ENCODE measurements at places on chromosomes 5 and 9.

DNA sequence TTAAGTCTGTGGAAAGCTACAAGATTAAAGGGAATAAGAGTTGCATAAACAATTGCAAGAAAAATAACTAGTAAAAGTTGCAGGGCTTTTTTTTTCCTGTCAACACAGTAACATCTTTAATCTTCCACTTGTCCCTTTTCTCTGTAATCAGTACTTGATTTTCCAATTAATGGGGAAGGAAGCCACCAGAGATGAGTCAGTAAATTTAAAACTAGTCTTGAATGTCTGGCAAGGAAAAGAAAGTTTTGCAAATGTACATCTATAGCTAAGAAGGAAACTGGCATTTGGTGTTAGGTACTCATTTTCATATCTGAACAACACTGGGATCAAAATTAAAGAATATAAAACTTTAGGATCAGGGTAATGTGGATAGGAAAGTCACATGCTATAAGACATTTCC is 17.1 kb downstream of the DAP start:
- DNase-seq: no peak

DNA sequence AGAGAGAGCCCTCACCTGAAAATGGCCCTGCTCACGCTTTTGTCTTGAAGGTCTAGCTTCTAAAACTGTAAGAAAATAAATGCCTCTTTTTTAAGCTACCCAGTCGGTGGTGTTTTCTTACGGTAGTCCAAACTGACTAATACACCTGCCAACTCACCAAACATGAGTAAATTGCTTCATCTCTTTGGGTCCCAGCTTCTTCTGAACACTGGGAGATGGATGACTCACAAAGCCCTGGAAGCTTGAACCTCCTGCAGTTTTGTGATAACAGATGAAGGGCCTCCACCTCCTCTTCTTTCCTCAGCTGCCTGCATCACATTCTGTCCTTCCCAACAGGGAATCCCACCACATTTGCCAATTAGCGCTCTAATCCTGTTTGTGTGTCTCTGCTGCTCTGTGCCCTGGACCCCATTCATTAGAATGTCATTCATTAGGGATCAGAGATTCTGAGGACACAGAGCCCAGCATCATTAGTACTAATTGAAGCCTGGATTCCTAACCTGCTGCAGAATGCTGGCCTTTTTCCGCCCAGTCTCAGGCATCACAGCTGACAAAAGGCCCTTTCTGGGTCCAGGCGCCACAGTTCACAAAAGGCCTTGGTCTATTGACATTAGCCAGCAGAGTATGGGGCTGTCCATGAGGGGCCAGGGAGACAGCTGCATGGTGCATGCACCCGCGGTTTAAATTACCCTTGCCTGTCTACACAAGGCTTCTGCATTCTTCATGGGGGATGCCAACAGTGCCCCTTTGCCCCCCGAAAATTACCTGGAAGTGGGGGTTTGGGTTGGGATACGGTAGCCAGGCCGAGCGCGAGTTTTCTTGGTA is 349.3 kb downstream of the SEMA5A start:
- peak; percentile 94 for DNase-seq

- no peak for DNase-seq
Observed at GRCh38 chr9:84123648-84124406, 143.2 kb downstream of the RMI1 start.

GRCh38 chr5:169153405-169153804 is 147.5 kb downstream of the SLIT3 start:
- no peak for DNase-seq

DNA sequence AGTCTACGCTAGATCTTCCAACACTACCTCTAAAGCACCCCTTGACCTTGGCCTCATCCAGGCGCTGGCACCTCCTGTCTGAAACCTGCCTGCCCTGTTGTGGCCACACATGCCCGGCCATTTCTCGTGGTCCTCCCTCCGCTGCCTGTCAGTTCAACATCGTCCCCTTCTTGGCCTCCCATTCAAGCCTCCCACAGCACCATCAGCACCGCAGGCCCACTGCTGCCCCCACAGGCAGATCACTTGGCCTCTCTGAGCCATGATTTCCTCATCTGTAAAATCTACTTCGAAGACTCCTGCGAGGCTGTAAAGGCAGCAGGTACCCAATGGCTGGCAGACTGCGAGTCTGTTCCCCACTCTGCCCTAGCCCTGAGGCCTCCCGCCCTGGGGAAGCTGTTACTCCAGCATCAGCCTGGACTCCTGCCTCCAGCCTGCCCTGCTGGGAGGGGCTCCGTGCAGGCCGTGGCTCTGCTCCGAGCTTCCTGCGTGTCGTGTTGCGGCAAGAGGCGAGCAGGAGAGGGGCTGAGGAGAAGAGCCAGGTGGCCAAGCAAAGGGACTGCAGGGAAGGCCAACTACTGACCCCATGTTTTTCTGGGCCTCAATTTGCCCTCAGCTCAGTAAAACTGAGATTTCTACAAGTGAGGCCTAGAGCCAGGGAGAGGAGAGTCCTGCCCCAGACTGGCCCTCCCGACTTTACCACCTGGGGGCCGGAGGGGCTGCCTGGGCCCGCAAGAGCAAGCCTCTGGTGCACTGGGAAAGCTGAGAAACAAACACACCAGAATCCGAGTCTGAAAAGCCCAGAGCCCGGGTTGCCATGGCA is 70.5 kb upstream of the LRRTM2 start:
- DNase-seq: no peak

GRCh38 chr9:17081814-17082213 is 53.0 kb upstream of the CNTLN start:
- no peak for DNase-seq

DNA sequence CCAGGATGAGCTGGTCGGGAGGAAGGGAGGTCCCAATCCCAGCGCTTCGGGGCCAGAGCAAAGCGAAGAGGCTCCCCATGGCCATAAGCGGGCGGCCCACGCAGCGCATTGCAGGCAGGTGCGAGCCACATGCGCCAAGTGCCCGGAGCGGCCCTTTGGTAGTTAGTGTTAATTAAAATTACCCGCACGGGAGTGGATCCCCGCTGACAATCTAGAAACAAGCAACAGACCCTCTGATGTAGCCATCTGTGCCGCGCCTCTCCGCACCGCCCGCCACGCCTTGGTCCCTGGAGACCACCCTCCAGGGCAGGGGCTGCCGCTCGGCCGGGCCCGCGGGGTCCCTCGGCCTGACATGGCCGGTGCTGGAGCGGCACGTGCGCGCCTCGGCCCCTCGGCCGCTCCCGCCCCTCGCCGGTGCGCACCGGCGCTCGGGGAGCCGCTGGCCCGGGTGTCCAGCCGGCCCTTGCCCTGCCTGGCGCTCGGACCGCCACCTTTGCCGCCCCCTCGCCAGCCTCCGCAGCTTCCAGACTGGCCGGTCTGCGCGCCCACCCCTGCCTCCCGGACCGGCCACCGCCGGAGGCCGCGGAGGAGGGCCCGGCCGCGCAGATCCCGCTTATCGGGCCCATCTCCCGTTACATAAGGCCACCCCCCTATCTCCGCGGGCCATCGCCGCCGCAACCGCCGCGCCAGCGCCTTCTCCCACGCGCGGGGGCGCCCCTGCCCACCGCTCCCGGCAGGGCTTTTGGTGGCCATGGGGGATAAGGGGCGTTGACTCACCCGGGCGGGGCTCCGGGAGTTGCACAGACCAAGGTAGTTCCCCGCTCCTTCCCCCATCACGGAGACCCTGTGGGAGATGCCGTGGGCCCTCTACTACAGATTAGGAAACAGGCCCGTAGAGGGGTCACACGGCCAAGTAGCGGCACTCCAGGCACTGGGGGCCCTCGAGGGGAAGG is 1.9 kb upstream of the IL13 start:
- peak; percentile 14 for DNase-seq

DNA sequence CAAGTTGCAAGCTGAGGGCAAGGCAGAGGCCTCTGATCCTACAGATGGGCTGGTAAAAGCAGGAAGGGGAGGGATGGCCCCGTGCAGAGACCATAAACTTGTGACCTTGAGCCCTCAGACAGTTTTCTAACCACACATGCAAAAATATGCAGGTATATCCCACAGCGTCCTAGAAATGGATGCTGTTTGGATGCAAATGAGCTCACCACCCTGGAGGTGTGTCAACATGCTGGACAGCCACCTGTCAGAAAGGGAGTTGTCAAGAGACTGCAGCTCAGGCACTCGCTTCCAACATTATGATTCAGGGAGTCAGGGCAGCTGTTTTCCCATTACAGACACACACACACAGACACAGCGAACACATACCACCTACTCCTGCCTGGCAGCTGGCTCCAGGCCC is 97.3 kb upstream of the PANK3 start:
- no peak for DNase-seq

GRCh38 chr5:128636361-128636760 is 98.3 kb upstream of the FBN2 start:
- no peak for DNase-seq

DNA sequence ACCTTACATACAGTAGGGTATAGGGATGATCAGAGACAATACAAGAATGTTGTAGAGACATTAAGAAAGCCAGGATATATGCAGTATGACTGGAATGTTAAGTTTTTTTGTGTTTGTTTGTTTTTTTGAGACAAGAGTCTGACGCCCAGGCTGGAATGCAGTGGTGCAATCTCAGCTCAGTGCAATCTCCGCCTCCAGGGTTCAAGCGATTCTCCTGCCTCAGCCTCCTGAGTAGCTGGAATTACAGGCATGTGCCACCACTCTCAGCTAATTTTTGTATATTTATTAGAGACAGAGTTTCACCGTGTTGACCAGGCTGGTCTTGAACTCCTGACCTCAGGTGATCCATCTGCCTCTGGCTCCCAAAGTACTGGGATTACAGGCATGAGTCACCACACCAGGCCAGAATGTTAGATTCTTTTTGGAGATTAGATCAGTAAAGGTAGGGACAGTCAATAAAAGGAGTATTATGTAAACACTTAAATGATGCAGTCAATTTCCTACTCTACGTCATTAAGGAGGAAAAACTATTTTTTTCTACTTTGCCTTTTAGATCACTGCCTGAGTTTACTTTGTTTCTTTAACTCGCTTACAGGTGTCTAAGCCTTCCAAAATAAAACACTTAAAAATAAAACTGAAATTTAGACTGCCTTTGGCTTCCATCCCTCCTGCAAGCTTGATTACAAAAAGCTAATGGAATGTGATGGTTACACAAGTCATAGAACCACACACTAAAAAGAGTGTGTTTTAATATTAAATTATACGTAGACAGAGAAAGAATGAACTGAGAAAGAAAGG is 6.8 kb upstream of the HNRNPA0 start:
- DNase-seq: peak; percentile 52

DNA sequence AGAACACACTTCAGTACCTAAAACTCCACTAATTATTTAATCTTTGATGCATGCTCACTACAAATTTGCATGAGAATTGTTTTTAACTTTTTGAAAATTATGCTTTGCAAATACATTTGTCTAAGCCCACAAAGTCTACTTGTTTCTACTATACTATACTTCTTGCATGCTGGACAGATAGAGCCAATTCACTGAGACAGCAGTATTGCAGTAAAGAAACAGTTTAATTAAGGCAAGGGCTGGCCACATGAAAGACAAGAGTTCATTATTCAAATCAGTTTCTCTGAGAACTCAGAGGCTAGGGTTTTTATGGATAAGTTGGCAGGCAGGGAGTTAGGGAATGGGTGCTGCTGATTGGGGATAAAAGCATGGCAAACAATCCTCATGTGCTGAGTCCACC is 6.0 kb upstream of the FXN start:
- DNase-seq: no peak

GRCh38 chr9:100056561-100056960 is 42.2 kb downstream of the ERP44 start:
- no peak for DNase-seq

DNA sequence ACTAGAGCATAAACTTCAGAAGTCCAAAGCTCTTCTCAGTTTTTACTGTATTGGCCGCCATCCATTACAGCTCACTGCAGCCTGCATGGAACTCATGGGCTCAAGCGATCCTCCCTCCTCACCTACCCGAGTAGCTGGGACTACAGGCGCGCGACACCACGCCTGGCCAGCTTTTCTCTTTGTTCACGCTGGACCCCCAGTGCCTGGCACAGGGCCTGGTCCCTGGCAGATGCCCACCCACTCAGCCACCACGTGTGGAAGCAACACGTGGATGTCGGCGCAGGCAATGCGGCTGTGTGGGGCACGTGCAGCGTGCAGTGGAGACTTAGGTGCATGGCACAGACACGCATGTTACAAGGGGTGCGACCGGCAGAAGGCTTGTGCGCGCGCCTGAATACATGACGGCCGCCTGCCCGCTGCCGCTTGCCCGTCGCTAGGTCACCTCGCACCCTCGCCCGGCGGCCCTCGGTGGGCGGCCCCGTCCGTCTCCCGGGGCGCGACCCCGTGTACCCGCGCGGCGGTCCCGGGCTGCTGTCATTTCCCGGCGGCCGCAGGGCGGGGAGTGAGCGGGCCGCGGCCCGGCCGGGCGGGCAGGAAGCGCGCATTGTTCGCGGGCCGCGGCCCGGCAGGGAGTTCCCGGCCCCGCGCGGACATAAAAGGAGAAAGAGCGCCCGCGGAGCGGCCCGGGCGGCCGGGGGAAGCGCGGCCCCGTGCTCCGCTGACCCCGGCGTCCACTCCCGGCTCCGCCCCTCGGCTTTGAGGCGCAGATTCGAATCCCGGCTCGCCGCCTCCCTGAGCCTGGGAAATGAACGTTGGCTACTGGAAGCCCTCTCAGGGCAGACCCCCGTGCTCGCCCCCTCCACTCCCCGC is 24.1 kb upstream of the PTGS1 start:
- DNase-seq: peak; percentile 26

- peak; percentile 86 for DNase-seq
Observed at GRCh38 chr5:40676613-40677343, 2.9 kb upstream of the PTGER4 start.

DNA sequence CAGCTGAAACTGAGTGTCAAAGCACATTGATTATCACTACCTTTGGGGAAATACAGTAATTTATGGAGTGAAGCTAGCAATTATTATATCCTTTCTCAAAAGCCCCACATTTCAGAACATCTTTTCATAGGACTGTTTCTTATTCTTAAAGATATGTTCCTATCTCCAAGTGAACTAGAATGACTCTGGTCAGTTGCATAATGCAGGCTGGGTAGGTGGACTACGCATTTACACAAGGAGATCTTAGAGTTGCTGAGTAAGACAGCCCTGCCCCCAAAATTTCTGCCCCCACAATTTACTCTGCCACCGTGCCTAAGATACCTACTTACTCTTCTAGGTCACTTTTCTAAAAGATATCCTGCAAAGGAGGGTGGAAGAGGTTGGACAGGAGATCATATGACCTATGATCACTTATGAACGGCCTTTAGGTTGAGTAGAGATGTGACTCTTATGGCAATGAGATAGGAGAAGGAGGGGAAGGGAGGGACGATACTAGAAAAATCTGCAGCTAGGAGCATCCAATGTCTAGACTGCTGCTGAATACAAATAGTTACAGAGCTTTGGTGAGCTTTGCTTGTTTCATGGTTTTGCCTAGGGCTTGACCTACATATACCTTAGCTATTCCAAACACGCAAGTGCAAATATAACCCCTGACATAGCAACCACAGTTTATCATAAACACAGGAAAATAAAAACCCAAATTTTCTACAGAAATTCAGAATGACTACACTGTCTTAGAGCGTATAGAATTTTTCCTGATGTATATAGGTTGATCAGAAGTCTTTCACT is 121.7 kb downstream of the GLIS3 start:
- peak; percentile 84 for DNase-seq

GRCh38 chr9:27340961-27341511 is 44.1 kb upstream of the EQTN start:
- no peak for DNase-seq
